ENCODE measurements at places on chromosomes 3 and 15. TPM values are rescaled to one million over a fixed set of nuclear protein-coding genes. Genes with fewer than 3 reads are reported as not detected.

GRCh38 chr3:50890688-50891344 lies 216.1 kb downstream of the DOCK3 start:
- H3K27me3 ChIP-seq = no peaks in the 10 kb centered on the region
- no peak for DNase-seq
- no peaks in the 10 kb centered on the region for H3K4me1 ChIP-seq
- no peaks in the 10 kb centered on the region for H3K36me3 ChIP-seq

Gene CMTM7
- 47.4 TPM for total RNA-seq

DNA sequence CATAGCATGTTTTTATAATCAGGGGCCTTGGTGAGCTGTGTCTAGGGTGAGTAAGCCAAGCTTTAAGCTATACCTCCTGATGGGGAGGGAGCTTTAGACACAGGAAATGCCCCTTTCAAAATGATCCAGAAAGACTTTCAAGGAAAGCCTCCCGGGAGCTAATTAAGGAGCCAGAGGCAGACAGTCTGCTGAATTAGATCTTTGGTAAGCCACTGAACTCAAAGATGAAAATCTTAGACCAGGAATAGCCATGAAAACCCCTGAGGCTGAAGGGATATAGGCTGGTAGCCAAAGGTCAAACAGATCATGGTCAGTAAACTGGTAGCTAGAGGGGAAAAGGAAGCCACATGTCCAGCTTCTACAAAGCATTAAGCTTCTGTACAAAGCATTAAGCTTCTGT lies 42.7 kb upstream of the GAP43 start:
- H3K4me3 ChIP-seq = no peak overlapping the region
- H3K27me3 ChIP-seq = no peaks in the 10 kb centered on the region
- no peaks in the 10 kb centered on the region for H3K36me3 ChIP-seq
- H3K27ac ChIP-seq = no peak overlapping the region
- no peaks in the 10 kb centered on the region for H3K4me1 ChIP-seq
- no peak for DNase-seq

- no peaks in the 10 kb centered on the region for H3K27me3 ChIP-seq
- H3K36me3 ChIP-seq = no peaks in the 10 kb centered on the region
- no peak for DNase-seq
- H3K4me3 ChIP-seq = no peak overlapping the region
- no peaks in the 10 kb centered on the region for H3K4me1 ChIP-seq
Measured at GRCh38 chr3:50221411-50222168, 14.4 kb upstream of the GNAI2 start.

GRCh38 chr3:11624161-11624560 lies 19.6 kb downstream of the VGLL4 start:
- H3K36me3 ChIP-seq = no peaks in the 10 kb centered on the region
- no peak overlapping the region for H3K4me3 ChIP-seq
- no peaks in the 10 kb centered on the region for H3K27me3 ChIP-seq
- H3K27ac ChIP-seq = no peak overlapping the region

DNA sequence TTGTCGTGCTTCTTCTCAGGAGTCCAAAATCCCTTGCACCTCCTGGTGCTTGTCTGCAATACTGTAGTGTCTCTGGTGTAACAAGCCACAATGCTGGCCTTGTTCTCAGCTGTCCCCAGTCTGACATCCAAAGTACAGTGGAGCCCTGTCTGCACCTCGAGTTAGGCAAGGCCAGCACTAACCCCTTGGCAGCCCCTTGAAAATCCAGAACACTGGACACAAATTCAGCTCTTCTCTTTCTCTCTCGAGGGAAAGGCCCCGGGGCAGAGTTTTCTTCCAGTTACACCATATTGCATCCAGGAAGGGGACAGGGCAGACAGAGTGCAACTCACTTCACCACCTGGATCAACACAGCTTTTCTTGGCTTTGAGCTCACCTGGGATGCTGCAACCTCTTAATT lies 91.3 kb upstream of the ATP10A start:
- H3K4me1 ChIP-seq = no peaks in the 10 kb centered on the region
- no peak overlapping the region for H3K4me3 ChIP-seq
- no peak for DNase-seq
- H3K27ac ChIP-seq = no peak overlapping the region
- no peaks in the 10 kb centered on the region for H3K27me3 ChIP-seq

Gene ADAMTS17
- total RNA-seq = 4.2 TPM

Gene DNASE1L3
- 1.5 TPM for total RNA-seq

- DNase-seq = no peak
- peaks cover 3% of the 10 kb centered on the region for H3K36me3 ChIP-seq
- H3K27ac ChIP-seq = no peak overlapping the region
- no peaks in the 10 kb centered on the region for H3K27me3 ChIP-seq
- H3K4me1 ChIP-seq = no peaks in the 10 kb centered on the region
Measured at GRCh38 chr3:33578325-33579177, 138.3 kb upstream of the UBP1 start.

DNA sequence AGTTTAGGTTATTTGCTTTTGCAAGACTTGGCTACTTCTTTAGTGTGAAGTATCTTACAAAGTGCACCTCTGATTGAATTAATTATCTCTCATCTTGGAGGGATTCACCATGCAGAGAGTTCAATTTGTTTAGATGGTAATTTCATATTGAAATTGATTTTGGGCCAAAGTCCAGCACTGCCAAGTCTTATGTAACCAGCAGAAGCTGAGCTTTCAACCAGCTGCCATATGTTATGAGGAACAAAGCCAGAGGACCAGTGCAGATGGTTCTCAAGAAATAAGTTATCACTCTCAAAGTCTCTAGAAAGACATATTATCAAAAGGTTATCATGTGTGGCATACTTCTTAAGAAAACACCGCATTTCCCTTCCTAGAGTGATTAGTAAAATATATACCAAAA lies 29.0 kb downstream of the ABHD6 start:
- DNase-seq = no peak
- no peaks in the 10 kb centered on the region for H3K4me1 ChIP-seq

DNA sequence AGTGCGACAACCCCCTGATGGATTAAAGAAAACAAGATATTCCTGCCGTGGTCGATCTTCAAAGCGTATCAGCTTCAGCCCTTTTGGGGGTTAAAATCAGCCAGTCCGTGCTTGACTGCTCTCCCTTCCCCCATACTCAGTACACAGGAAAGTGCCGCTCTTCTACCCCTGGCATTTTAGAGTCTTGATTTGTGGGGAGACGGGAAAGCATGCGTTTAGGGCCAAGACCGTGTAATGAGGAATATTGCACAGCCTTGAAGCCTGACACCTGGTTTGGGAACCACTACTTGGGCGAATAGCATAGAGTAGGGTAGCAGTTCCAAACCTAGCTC lies 540 bp upstream of the EDC3 start:
- H3K4me1 ChIP-seq = no peaks in the 10 kb centered on the region
- peak overlapping the region; percentile 78 for H3K4me3 ChIP-seq
- no peak for DNase-seq

DNA sequence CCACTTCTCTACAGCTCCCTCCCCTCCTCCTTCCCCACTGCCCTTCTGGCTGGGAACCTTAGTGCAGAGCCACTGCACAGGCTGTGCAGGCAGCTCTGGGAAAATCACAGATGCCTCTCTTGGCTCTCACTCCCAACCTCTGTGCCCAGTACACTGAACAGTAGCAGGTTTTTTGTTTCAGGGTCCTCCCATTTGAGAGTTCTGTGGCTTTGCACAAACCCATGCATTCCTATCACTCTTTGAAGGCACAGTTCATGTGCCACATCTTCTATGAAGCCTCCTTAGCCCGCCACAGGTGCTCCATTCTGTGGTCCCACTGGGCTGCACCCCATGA lies 103.9 kb downstream of the SNRK start:
- DNase-seq = no peak
- H3K36me3 ChIP-seq = no peaks in the 10 kb centered on the region
- peak overlapping the region; percentile 77 for H3K27ac ChIP-seq
- H3K4me1 ChIP-seq = peaks cover 39% of the 10 kb centered on the region
- H3K4me3 ChIP-seq = no peak overlapping the region

- H3K36me3 ChIP-seq = no peaks in the 10 kb centered on the region
- DNase-seq = no peak
- no peaks in the 10 kb centered on the region for H3K4me1 ChIP-seq
- no peak overlapping the region for H3K27ac ChIP-seq
Measured at GRCh38 chr3:40329071-40329470, 19.6 kb downstream of the EIF1B start.

DNA sequence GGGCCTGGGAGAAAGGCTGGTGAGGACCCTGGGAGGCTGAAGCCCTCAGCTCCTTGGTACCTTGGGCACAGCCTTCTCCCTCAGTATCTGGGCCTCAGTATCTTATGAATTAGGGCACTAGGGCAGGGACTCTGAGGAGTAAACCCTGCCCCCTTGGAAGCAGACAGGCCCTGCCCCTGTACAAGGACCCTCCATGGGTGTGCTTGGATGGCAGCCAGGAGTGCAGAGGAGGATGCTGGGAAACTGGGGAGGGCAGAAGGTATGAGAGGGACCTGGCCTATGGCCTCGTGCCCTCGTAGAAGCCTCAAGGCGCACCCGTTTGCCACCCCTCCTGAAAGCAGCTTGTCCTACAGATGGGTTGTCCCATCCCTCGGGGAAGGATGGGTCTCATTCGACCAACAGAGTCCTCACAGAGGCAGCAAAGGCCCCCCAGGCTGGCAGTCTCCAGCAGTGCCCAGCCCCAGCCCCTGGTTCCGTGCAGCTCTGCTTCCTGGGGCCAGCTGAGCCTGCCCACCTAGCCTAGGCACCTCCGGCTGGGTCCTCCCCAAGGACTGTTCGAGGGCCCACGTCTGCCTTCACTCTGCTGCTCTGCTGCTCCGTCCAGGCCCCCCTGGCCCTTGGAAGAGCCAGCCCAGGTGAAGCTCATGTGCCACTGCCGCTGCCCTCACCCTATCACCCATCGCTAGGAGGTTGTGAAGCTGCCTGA lies 15.3 kb upstream of the SEMA3F start:
- no peaks in the 10 kb centered on the region for H3K36me3 ChIP-seq
- H3K27ac ChIP-seq = no peak overlapping the region
- H3K27me3 ChIP-seq = no peaks in the 10 kb centered on the region
- peaks cover 10% of the 10 kb centered on the region for H3K4me1 ChIP-seq
- DNase-seq = no peak
- no peak overlapping the region for H3K4me3 ChIP-seq

DNA sequence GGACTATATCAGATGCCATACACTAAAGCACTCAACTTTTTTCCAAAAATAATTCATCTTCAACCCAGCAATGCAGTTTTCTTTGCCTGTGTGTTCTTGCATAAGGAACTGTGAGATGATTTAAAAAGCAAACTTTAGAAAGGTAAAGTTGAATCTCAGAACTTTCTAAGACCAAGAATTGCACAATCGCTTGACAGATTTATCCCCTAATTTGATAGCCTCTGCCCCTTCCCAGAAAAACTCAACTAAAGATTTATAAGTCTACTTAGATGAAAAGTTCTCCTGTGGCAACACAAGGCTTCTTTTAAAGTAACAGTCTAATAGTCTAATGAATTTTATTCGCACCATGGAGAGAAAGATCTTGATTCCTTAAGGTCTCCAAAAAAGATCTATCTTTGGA lies 259.3 kb downstream of the MAGI1 start:
- no peak overlapping the region for H3K4me3 ChIP-seq
- no peak overlapping the region for H3K27ac ChIP-seq
- no peaks in the 10 kb centered on the region for H3K36me3 ChIP-seq
- no peaks in the 10 kb centered on the region for H3K27me3 ChIP-seq
- DNase-seq = no peak
- H3K4me1 ChIP-seq = no peaks in the 10 kb centered on the region

DNA sequence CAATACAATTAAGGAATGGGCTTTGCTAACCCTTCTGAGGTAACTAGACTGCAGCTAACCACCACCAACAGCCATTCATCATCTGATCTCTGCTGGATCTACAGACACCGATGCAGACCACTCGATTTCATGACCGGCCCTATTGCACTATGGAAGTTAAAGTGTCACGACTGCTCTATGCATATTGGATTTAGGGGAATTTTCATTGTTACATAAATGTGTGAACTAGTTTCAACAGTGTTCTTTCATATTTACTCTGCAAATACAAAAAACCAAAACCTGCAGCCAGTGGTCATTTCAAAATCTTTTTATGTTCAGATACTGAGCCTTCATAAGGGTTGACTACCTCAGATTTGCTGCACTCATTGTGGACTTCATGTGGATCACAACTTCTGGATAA lies 14.5 kb downstream of the CDV3 start:
- no peak for DNase-seq
- H3K27ac ChIP-seq = no peak overlapping the region
- peaks cover 82% of the 10 kb centered on the region for H3K36me3 ChIP-seq
- no peak overlapping the region for H3K4me3 ChIP-seq
- no peaks in the 10 kb centered on the region for H3K27me3 ChIP-seq

Gene GOLGA8S
- not detected for total RNA-seq

Gene ERICH6
- total RNA-seq = not detected

DNA sequence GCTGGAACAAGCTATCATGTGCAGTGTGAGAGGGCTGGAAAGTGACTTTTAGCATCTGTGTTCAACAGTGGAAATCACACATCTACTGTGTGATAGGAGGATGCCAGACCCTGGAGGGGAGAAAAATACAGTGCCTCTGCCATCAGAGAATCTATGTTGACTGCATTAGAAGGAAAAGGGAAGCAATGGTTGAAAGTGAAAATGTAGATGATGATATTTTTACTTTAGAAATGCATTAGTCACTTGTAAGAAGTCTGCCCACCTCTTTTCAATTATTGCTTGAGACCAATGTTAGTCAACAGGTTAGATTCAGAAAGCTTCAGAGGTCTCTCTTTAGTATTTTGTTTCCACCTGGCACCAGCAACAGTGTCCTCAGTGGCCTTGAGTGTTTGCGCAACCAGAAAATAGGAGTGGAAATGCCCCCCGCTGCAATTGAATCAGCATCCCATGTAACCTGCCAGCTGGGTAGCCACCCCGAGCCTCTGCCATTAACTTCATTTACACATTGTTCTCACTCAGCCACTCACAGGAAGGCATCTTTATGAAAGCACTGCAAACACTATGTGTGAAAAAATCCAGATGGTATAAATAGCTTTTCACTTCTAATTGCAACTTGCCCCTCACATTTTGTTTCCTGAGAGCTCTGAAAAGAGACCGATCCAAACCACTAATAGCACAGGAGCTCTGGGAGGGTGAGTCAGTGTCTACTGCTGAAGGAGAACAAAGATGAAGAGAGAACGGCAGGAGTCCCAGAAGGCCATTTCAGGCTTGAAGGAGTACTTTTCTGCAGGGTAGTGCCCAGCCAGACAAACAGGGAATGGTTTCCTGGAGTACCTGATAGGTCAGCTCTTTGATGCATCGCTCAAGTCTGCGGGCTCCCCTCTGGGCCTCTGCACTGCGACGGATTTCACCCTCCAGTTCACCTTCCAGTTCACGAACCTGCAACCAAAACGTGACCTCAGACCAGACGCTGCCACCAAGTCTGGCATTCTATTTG lies 92.1 kb downstream of the HHLA2 start:
- no peak overlapping the region for H3K27ac ChIP-seq
- no peak overlapping the region for H3K4me3 ChIP-seq
- no peaks in the 10 kb centered on the region for H3K27me3 ChIP-seq
- no peaks in the 10 kb centered on the region for H3K4me1 ChIP-seq
- no peak for DNase-seq

Gene C3orf52
- 0.98 TPM for total RNA-seq

Gene RHOV
- 0.60 TPM for total RNA-seq

DNA sequence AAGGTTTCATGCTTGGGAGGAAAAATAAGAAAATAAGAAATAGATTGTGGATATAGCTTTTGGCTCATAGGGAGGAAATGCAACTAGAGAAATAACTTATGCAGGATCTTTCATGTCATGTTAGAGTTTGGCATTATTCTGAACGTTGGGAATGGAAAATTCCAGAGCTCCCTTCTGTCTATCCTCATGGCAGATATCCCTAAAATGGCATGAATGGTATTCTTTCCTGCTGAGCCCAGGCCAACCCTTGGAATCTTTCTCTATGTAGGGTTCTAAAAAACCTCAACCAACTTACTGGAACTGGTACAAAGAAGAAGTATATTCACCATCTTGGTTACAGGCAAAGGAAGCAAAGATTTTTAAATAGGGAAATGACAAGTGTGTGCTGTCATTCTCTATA lies 212.5 kb downstream of the CHST2 start:
- no peaks in the 10 kb centered on the region for H3K27me3 ChIP-seq
- peaks cover 8% of the 10 kb centered on the region for H3K4me1 ChIP-seq
- DNase-seq = no peak
- no peaks in the 10 kb centered on the region for H3K36me3 ChIP-seq
- H3K4me3 ChIP-seq = no peak overlapping the region

Gene WDR72
- not detected for total RNA-seq

All from tibial nerve (tissue), 4 donors.